EH (cell line): ENCODE measurements at places on chromosomes 3 and 15.

- DNase-seq: no peak
These were observed 62.7 kb downstream of the TCF12 start for GRCh38 chr15:56981160-56981559.

DNA sequence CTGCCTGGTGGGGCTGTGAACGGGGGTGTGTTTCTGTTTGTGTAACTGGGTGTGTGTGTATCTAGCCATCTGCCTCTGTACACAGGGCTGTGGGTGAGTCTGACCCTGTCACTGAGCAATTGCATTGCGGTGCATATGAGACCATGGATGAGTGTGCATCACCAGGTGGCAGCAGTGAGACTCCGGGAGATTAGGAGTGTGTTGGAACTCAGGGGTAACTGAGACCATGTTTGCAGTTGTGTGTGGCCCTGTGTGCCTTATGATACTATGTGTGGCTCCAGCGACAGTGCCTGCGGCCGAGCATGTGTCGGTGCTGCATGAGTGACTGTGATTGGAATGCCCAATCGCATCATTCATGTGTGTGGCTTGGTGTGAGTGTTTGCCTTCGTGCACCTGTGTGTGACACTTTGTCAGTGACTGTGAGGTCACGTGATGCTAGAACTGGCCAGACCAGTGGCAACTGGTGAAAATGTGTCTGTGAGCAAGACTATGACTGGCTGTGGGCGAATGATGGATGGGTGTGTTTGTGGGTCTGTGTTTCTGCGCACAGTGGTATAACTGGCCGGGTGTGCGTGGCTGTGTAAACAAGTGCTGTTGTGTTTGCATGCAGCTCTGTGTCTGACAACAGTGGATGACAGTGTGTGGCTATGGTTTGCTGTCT is 14.0 kb downstream of the VILL start:
- peak; percentile 69 for DNase-seq

DNA sequence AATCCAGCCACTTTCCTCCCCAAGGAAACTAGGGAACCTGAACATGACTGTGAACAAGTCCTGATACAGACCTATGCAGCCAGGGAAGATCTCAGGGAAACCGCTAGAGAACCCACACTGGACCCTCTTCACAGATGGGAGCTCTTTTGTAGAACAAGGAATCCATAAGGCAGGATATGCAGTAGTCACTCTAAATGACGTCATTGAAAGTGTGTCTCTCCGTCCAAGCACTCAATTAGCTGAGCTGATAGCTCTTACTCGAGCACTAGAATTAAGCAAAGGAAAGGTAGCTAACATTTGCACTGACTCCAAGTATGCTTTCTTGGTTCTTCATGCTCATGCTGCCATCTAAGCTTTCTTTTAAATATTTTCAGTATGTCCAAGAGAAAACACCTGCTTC is 10.0 kb upstream of the SMCO1 start:
- no peak for DNase-seq

DNA sequence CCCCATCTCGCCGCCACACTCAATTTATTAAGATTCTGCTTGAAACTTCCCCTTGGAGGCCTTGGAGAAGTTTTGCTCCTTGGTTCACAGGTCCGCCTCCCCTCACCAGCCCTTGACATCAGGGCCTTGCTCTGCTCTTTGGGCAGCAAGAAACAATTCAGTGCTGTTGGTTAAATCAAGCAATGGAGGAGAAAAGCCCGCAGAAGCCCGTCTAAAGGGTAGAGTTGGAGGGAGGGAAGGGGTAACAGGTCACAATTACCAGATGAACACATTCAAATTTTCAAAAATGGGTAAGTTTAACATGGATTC is 429 bp downstream of the PARP9 start:
- peak; percentile 37 for DNase-seq

- DNase-seq: peak; percentile 8
These were observed 50.8 kb downstream of the PLOD2 start for GRCh38 chr3:146110161-146110560.

- no peak for DNase-seq
These were observed 101.0 kb upstream of the NMNAT3 start for GRCh38 chr3:139778682-139779233.

DNA sequence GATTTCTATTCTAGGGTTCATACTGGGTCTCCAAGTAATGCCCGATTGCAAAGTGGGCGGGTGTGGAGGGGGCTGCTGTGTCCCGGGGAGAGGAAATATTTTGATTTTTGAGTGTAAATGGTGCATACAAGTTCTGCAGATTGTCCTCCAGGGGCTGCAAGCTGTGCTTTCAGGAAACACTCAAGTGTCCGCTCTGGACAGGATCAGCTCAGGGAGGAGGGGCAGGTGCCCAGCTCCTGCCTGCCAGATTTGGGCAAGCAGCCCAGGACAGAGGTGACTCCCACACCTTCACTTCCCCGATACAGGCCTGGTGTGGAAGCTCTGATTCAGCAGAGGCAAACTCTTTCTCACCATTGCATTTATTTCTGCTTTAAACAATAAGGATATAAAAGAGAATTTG is 142.7 kb downstream of the ALDH1A2 start:
- no peak for DNase-seq

DNA sequence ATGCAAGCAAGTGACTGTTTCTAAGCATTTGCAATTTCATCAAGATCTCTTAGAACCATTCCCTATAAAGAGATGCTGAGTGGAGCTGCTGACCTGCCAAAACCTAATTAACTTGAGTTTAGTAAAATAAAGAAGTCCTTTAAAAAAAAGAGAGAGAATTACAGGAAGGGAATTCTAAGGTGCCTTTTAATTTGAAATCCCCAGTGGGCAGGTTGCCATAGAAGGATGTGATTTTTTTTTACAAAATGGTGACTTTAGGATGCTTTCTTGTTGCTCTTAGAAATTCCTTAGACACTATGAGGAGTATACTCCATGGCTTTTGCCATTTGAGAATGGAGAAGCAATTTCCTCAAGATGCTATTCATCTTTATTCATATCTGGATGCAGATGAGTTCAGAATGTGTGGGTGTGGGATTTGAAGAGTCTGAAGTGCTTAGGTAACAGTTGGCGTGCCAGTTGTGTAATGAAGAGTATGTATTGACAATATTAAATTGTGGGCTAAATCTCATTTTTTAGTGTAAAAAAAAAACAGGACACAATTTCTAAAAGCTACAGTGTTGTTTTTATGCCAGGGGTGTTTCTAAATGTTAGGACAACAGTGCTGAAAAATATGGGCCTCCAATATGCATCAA is 13.6 kb downstream of the LRRC3B start:
- DNase-seq: no peak

GRCh38 chr15:50082066-50082465 is 37.0 kb downstream of the ATP8B4 start:
- DNase-seq: no peak

DNA sequence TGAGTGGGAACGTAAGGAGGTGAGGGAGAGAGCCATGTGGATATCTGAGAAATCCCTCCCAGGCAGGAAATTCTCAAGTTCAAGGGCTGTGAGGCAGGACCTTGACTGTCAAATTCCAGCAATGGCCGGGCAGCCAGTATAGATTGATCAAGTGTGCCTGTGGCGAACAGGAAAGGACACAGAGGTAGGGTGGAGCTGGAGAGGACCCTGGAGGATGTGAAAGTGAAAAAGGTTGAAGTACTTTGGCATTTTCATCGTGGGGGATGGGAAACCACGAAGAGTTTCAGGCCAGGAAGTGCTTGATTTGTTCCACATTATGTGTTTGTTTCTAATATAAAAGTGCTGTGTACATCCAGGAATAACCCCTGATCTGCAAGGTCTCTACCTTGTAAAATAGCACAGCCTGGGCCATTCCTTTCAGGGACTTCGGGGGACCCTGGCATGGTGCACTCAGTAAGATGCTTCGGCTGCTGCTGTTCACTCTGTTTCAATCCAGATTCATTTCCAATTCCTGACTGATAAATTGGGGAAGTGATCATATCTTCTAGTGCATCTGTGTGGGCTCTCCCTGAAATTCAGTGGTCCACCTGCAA is 156.6 kb downstream of the MCTP2 start:
- peak; percentile 0 for DNase-seq

DNA sequence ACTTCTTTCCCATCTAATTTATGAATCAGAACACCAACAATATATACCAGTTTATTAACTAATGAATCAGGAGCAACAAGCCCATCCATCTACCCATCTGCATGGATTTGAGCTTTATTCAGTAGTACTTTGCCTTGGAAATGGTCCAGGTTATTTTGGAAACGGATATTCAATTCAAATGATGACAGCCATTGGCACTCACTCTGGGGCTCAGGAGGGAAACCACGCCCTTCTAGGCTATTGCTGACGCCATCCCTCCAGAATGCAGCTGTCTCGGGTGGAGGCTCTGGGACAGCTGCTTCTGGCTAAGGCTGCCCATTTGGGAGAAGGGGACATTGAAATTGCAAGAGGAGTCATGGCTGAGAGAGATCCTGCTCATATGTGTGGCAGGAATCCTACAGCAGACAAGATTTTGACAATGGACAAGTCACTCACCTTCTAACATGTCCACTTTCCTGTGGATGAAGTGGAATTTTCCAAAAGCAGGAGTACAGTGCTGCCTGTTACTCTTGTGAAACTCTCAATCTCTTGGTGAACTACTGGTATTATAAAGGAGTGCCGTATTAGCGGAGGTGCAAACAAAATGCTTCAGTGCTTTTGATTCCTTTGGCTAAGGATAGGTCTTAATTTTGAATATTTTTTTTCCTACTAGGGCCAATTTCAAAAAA is 29.3 kb upstream of the TRAK1 start:
- DNase-seq: peak; percentile 97

DNA sequence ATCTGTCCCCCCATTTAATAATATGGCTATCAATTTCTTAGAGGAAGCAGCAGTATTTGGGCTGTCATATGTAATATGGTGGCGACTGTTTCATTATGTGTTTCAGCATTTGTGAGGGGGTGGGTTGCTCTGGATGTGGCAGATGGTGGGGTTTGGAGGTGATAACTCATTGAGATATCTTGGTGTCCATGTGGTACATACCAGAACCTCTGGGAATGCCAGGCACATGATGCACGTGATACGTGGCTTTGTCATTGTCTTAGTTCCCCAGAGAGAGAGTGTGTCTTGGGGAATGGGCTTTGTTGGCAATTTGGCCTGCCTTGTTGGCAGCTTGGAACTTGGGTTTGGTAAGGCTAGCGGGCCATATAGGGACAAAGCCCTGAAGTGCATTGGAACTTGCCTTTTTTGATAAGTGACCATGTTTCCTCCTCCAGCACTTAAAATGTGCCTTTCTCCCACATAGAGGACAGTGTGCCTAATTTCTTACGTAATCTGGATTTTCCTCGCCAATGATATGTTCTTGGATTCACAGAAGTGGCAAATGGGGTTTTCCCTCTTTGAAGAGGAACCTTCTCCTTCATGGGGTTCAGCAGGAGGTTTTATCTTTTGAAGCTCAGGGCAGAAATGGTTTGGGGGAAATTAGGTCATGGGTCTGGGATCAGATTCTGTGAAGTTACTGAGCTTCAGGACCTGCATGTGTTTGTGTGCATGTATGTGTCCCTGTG is 79.5 kb downstream of the DNASE1L3 start:
- DNase-seq: no peak

- no peak for DNase-seq
These were observed 259.9 kb downstream of the OPA1 start for GRCh38 chr3:193852901-193853300.

DNA sequence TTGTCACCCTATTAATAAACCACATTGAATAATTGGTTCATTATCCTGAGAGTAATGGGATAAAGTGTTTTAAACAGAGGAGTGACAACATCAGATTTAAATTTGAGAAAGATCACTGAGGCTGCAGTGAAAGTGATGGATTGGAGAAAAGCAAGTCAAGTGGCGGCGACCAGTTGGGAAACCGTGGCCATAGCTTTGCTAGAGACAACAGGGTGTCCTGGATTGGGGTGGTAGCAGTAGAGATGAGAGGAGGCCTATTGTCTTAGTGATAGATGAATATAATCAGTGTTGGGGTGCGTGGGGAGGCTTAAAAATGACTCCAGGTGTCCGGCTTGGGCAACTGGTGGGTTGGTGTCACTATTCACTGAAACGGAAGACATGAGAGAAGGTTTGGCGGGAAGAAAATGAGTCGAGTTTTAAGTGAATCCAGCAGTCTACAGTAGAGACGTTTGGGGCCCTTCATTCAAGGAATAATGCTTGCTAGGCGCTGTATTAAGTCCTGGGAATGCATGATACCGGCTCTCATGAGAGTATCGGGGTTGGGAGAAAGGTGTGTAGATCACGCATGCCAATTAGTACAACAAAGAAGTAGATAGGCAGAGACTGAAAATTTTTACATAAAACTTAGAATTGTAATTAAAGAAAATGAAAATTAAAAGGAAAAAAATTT is 819 bp downstream of the NEK4 start:
- peak; percentile 7 for DNase-seq

DNA sequence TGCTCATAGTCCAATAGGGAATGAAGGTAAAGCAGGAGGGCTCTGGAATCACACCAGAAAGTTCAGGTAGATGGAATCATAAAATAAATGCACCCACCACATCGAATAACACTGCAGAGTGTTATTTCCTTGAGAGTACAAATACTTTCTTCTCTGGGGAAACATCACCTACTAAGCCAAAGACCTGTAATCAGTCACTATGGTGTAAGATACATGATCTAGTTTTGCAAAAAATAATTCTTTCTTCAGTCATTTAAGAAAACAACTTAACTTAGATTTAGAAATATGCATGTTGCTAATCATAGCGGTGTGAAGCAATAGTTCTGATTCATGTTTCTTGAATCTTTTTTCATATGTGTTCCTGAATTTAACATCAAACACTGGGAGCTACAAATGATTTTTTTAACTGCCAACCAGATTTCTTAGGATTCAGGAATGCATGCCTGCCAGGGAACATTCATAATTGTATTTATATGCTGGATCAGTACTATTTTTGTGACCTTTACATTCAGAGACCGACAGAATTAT is 40.2 kb upstream of the MEIS2 start:
- DNase-seq: peak; percentile 30

DNA sequence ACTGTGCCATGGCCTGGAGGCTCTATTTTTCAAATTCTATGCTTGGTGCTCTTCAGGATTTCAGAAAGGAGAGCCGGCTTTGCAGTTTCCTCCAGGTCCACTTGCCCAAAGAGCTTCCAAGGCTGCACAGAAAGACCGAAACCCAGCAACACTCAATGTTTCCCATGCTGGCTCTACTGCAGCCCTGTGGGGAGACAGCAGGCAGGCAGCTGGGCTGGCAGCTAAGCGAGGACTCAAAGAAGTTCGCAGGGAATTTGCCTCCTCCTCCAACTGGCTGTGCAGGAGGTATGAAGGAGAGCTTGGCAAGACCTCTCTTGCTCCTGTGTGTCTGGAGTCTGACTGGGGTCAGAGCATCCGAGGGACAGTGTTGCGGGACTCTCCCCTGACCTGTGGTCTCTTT is 17.4 kb upstream of the ITGA11 start:
- no peak for DNase-seq

GRCh38 chr3:56314842-56315241 is 153.4 kb downstream of the ERC2 start:
- DNase-seq: peak; percentile 64
